ENCODE measurements at places on chromosomes 16 and 17. TPM values are rescaled to one million over a fixed set of nuclear protein-coding genes. Genes with fewer than 3 reads are reported as not detected.
A peak's percentile ranks its signal among the peaks of the same experiment; 100 is the strongest.

GRCh38 chr16:9761870-9762269 lies 420.4 kb downstream of the GRIN2A start:
- no peak for DNase-seq

ABCA10 gene
- 0.05 TPM for total RNA-seq

ZNF597 gene
- total RNA-seq: 2.1 TPM

DNA sequence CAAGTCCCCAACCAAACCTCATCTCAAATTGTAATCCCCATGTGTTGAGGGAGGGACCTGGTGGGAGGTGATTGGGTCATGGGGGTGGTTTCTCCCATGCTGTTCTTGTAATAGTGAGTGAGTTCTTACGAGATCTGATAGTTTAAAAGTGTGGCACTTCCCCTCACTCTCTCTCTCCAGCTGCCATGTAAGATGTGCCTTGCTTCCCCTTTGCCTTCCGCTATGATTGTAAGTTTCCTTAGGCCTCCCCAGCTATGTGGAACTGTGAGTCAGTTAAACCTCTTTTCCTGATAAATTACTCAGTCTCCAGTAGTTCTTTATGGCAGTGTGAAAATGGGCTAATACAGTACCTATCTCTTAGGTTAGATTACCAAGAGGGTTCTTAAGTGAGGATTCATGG lies 5.8 kb downstream of the PMFBP1 start:
- no peak for DNase-seq

GUCY2D gene
- not detected for total RNA-seq

RILP gene
- total RNA-seq: 8.9 TPM

PKD1 gene
- 58.6 TPM for total RNA-seq

CTRL gene
- total RNA-seq: 2.5 TPM

DNA sequence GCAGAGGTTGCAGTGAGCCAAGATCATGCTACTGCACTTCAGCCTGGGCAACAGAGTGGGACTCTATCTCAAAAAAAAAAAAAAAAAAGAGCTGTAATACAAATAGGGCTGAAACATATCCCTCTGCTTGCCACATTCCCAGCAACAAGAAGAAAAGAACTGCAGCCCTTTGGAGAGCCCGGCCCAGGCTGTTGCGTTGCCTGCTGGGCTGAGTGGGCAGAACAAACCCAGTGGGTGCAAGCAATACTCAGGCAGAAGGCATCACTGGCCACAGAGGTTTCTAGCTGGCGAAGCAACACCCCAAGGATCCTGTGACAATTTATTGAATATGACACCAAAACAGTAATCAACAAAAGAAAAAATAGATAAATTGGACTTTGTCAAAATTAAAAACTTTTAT lies 44.0 kb downstream of the PIGL start:
- DNase-seq: no peak

PLK1 gene
- 166 TPM for total RNA-seq

ASPA gene
- total RNA-seq: not detected

MMP15 gene
- total RNA-seq: 3.6 TPM

DNA sequence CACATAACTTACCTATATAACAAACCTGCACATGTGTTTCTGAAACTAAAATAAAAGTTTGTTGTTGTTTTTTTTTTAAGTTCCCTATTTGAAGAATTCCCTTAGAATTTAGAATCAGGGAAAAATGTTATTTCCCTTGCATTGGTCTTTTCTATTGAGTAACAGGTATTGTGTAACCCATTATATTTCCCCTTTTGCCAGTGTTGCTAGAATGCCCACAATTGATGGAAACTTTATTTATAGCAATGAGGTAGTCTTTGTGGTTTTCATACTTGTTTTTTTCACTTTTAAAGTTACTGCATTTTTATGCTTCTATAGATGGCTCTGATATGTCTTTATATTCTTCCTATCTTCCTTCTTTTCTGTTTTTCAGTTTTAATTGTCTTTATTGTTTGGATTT lies 3.9 kb downstream of the NLRP1 start:
- DNase-seq: no peak

GRCh38 chr17:17921192-17922069 lies 50.8 kb downstream of the TOM1L2 start:
- DNase-seq: peak; percentile 95

DNA sequence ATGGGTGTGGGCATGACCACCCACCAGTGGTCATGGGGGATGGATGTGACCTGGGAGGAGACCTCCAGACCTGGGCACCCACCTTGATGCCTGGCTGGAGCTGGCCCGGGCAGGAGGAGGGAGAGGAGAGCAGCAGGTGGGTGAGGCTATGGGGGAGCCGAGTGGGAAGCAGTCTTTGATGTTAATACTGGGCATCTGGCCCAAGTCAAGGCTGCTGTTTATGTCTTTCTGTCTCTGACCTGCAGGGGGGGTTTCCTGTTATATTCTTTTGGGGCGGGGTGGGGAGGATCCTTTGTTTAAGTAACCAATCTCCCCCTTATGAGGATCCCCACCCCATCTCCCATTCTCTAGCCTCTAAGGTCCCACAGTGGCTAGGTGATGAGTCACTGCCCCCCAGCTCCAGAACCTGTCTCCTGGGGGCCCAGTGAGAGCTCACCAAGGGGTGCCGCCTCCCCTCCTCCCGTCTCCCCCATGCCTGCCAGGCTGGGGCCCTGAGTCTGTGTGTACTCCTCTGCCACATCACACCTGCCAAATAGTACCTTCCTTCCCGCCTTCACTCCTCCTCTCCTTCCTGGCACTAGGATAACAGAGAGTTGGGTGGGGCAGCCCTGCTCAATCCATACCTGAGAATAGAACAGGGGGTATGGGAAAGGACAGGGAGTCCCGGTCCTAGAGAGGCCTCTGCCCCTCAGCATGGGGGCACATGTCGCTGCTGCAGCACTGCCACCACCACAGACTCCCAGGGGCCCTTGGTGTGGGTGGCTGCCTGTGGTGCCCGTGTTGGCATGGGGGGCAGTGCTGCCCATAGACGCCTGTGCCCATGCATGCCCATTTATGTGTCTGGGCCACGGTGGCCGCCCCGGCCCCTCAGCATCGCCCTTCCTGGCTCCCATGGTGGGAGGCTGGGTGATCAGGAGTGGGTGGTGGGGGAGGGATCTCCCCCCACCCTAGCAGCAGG lies 7.3 kb downstream of the THRA start:
- DNase-seq: peak; percentile 30

- peak; percentile 75 for DNase-seq
Observed at GRCh38 chr17:80724775-80725266, 180.2 kb downstream of the RPTOR start.

DNA sequence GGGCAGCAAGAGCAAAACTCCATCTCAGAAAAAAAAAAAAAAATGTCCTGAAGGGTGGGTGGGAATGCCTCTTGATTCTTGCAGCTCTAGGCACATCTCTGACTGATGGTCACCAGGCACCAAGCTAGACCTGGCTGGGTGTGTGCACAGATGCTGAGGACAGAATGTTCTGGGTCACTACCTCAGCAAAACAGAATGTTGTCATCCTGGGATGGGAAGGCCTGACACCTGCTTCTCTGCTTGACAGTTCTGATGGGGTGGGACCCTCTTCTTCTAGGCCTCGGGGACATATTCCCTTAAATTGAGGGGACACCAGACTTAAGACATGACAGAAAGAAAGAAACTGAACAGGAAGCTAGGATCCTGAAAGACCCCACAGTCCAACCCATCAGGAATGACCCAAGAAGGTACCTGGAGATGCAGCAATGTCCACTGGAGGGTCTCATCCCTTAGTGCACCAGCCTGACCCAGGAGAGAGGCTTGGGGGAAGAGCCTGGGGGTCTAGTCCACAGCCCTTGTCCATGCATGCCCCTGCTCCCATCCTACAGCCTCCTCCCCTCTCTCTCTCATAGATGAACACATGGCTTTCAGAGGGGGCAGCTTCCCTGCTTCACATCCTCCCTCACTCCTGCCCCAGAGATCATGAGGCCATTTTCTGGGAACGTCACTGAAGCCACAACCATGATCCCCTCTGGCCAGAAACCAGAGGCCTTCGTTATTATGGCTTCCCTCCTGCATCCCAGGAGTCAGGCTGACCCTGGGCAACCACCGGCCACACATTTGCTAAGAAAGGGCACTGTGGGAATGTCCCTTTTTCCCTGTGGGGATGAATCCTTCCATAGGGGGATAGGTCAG lies 3.8 kb upstream of the STAT5B start:
- DNase-seq: no peak

GRCh38 chr17:14325618-14326167 lies 24.8 kb downstream of the HS3ST3B1 start:
- no peak for DNase-seq
